Thymus (tissue), 14 donors: ENCODE measurements at places on chromosomes 6 and 20. TPM values are rescaled to one million over a fixed set of nuclear protein-coding genes. Genes with fewer than 3 reads are reported as not detected.

The ENPP1 gene
- 5.7 TPM for total RNA-seq

- no peak overlapping the region for H3K27ac ChIP-seq
- no peaks in the 10 kb centered on the region for H3K4me1 ChIP-seq
- peaks cover 5% of the 10 kb centered on the region for H3K27me3 ChIP-seq
- no peaks in the 10 kb centered on the region for H3K36me3 ChIP-seq
- H3K4me3 ChIP-seq: no peak overlapping the region
- peak; percentile 45 for DNase-seq
These were observed 4.6 kb upstream of the C2 start for GRCh38 chr6:31922942-31923341.

- H3K4me3 ChIP-seq: no peak overlapping the region
- no peaks in the 10 kb centered on the region for H3K4me1 ChIP-seq
- no peaks in the 10 kb centered on the region for H3K27me3 ChIP-seq
- peaks cover 74% of the 10 kb centered on the region for H3K36me3 ChIP-seq
- no peak overlapping the region for H3K27ac ChIP-seq
These were observed 35.0 kb downstream of the CDC5L start for GRCh38 chr6:44422531-44422930.

The C4A gene
- 43.2 TPM for total RNA-seq

DNA sequence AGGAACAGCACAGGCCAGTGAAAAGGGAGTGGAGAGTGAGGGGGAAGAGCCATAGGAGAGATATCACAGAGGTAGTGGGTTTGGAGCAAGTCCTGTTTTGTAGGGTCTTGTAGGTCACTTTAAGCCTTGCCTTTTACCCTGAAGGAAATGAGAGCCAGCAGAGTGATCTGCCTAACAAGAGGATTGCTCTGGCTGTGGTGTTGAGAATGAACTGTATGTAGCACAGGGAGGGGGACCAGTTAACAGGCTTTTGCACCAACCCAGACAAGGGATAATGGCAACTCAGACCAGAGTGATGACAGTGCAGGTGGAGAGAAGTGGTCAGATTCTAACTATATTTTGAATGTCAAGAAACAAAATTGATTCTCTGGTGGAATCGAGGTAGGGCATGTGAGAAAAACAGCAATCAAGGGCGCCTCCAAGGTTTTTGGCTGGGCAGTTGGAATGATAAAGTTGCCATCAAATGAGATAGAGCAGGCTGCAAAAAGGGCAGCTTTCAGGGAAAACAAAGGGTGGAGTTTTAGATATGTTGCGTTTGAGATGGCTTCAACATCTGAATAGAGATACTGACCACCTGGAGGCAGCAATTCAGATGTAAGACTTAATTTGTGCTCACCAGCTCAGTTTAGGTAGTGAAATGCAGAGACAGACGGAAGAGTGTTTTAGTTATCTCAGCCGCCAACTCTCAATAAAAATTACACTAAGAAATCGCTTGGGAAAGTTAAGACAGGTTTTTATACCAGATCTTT lies 134.4 kb upstream of the BTBD3 start:
- H3K27ac ChIP-seq: no peak overlapping the region
- H3K4me3 ChIP-seq: no peak overlapping the region
- DNase-seq: no peak
- H3K4me1 ChIP-seq: no peaks in the 10 kb centered on the region
- H3K36me3 ChIP-seq: no peaks in the 10 kb centered on the region
- no peaks in the 10 kb centered on the region for H3K27me3 ChIP-seq

The CD40 gene
- total RNA-seq: 22.8 TPM

The PDE10A gene
- total RNA-seq: 0.94 TPM

DNA sequence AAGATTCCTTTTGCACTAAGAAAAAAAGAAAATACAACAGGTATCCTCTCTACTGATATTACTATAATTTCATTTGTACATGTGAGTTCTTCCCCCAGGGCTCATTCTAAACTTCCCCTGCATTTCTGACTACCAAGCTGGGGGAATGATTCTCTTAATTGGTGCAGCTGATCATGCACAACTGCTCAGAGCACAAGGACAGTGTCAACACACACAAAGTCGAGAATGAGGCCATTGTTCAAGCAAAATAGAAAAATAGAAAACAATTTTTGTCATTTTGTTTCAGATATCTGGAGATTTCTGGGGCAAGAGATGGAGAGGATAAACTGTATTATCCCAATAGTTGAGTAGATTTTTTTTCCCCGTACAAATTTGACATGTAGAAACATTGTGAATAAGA lies 236.3 kb downstream of the HAO1 start:
- no peak for DNase-seq
- no peak overlapping the region for H3K4me3 ChIP-seq
- H3K27me3 ChIP-seq: no peaks in the 10 kb centered on the region
- no peaks in the 10 kb centered on the region for H3K4me1 ChIP-seq
- H3K27ac ChIP-seq: no peak overlapping the region

DNA sequence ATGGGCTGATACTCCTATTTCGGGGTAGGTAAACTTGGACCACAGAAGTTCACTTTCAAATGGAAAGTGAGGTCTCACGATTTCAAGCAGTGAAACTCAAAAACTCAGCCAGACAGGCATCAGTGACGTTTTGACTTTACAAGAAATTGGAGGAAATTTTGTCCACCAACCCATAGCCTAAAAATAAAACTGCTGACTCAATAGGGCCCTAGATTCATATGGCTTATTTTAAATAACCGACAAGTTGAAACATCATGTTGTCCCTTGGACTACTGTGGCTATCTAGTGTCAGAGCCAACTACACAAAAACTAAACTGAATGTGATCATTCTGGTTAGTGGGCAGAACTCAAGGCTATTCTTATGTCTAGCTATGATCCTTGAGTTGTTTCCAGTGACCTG lies 486.3 kb downstream of the GRIK2 start:
- H3K27me3 ChIP-seq: no peaks in the 10 kb centered on the region
- DNase-seq: no peak
- no peak overlapping the region for H3K27ac ChIP-seq
- no peak overlapping the region for H3K4me3 ChIP-seq
- H3K36me3 ChIP-seq: no peaks in the 10 kb centered on the region

DNA sequence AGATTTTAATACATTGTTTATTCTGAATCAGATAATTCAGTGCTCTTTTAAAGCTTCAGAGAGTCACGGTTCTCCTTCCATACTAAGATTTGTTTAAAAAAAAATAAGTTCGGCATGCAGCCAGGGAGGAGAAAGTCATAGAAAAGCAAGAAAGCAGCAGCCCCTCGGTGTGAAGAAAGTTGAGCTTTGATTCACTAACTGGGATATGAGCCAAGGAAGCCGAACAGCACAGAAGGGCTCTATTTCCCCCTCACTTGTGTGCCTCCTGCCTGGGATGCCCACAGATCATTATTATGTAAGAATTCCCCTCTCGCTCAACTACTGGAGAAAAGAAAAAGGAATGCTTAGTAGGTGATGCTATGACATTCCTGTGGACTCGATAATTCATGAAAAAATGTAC lies 69.3 kb upstream of the SYNJ2 start:
- H3K4me3 ChIP-seq: no peak overlapping the region
- no peak for DNase-seq
- H3K27ac ChIP-seq: no peak overlapping the region

DNA sequence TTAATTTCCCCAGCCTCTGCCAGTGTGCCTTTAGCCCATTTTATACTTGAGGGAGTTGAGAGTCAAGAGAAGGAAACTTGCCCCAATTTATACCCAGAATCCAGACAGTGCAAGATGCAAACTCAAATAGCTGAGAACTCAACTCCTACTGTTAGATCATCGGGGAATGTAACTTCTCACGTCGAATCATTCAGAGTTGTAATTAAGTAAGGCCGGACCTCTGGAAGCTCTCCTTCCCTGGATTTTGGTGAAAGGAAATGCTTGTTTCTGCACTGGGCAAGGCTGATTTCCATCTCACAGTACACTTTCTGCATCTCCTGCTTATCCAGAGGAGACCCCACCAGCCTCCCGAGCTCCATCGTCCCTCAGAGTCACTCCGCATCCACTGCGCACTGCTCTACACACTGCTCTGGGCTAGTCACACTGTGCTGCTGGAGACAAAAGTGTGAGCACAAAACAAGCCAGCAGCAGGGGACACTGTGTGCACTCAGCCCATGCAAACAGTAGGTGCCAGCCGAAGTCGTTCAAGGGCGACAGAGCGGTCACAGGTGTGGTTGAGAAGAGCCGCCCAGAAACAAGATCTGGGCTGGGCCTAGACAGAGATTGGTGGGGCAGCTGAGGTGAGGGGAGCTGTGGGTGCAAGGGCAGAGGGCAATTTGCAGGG lies 150.4 kb upstream of the QKI start:
- no peaks in the 10 kb centered on the region for H3K27me3 ChIP-seq
- H3K4me3 ChIP-seq: no peak overlapping the region
- H3K4me1 ChIP-seq: no peaks in the 10 kb centered on the region
- DNase-seq: no peak
- no peak overlapping the region for H3K27ac ChIP-seq
- no peaks in the 10 kb centered on the region for H3K36me3 ChIP-seq

DNA sequence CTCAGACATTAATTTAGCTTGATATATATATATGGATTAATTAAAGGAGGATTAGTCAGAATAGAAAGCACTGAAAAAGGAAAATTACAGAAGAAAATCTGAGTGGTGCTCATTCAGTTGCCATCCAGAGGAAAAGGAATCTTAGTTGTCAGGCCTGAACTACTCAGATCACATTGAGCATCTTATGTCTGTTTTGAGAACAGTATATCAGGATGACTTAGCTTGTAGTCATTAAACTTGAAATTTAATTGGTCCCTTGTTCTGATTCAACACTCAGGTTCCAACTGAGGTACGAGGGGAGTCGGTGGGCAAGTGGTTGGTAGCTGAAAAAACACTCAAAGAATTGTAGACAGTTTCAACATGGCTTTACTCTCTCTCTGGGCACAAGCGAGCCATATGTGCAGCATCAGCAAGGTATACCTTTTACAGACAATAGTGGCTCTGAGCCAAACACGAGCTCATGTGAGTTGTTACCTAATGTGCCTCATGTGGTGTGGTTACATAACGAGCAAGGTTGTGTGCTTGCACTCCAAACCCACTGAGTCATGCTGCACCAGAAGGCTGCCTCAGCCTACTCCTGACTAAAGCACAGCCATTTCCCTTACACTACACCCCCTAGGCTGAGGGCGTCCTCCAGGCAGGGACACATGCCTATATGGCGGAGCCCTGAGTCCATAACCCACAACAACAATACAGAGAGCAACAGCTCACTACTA lies 73.0 kb upstream of the HMGN3 start:
- no peak overlapping the region for H3K27ac ChIP-seq
- no peaks in the 10 kb centered on the region for H3K36me3 ChIP-seq
- H3K4me1 ChIP-seq: no peaks in the 10 kb centered on the region
- no peaks in the 10 kb centered on the region for H3K27me3 ChIP-seq
- no peak overlapping the region for H3K4me3 ChIP-seq

DNA sequence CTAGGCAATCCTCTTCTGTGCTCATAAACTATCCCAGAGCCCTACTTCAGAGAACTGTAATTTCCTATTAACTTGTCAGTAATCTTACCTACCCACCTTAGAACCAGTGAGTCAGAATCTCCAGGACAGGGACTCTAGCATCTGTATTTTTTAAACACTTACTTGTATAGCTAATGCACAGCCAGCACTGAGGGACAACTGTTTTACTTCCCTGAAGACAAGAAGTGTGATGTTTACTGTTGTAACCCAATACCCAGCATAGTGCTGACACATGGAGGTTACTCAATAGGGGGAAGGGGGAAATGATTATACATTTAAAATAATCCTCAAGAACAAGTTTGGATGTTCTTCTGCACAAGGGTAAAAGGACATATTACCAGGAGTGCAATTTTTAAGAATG lies 130.8 kb downstream of the BTBD9 start:
- H3K4me1 ChIP-seq: no peaks in the 10 kb centered on the region
- no peaks in the 10 kb centered on the region for H3K27me3 ChIP-seq
- H3K27ac ChIP-seq: no peak overlapping the region
- no peak for DNase-seq
- no peaks in the 10 kb centered on the region for H3K36me3 ChIP-seq

The DOK5 gene
- total RNA-seq: 0.76 TPM

The TMEM217 gene
- 2.4 TPM for total RNA-seq

GRCh38 chr6:121247386-121247785 lies 86.9 kb downstream of the TBC1D32 start:
- H3K4me1 ChIP-seq: no peaks in the 10 kb centered on the region

DNA sequence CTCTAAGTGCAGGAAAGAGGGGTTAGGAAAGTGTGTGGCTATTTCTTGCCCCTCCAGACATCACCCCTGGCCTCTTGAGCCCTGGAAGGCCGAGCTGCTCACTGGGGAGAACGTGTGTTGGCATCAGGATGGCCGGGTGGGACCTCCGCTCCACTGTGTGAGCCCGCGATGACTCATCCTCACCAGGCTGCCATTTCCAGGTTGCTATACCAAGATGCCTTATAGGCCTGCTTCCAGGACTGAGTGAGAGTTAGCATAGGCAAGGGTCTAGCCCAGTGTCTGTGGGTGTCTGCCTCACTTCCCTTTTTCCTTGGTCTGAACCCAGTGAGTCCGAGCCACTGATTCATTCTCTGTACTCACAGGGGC lies 105.0 kb downstream of the MRPL14 start:
- H3K4me1 ChIP-seq: no peaks in the 10 kb centered on the region
- no peak overlapping the region for H3K27ac ChIP-seq
- H3K36me3 ChIP-seq: no peaks in the 10 kb centered on the region
- no peak for DNase-seq
- H3K27me3 ChIP-seq: no peaks in the 10 kb centered on the region
- H3K4me3 ChIP-seq: no peak overlapping the region

GRCh38 chr20:31537116-31537871 lies 23.1 kb downstream of the HM13 start:
- no peak for DNase-seq
- H3K27me3 ChIP-seq: no peaks in the 10 kb centered on the region
- peak overlapping the region; percentile 53 for H3K27ac ChIP-seq
- peaks cover 72% of the 10 kb centered on the region for H3K36me3 ChIP-seq
- H3K4me3 ChIP-seq: no peak overlapping the region

DNA sequence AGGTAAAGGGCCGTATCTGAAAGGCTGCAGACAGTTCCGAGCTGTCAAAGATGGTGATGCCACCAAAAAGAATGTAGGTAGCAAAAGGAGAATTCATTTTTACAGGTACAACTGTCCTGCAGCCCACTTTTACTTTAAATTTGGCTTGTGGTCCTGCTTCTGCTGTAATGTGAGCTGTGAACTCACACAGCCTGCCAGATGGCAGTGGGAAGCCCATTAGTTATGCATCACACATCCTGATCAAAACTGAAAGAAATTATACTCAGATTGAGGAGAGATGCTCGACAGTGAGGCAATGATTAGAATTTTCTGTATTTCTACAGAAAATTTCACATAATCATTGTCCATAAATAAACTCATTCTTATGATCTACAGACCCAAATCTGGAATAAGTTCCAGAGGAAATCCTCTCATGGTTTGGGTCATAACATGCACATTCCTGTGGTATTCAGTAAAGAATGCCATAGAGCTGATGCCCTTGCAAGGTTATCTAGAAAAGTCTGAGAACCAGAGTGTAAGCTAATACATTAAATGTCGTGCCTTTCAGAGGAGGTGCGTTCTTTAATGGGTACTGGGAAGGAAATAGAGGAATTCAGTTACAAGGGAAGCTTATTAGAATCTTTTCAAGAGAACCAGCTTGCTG lies 23.9 kb upstream of the E2F3 start:
- no peak overlapping the region for H3K4me3 ChIP-seq
- no peaks in the 10 kb centered on the region for H3K27me3 ChIP-seq
- H3K36me3 ChIP-seq: no peaks in the 10 kb centered on the region
- no peak for DNase-seq
